A549 treated with RU486 at 1 μM for 4 hours (cell line): ENCODE measurements at places on chromosomes 11 and 22. TPM values are rescaled to one million over a fixed set of nuclear protein-coding genes. Genes with fewer than 3 reads are reported as not detected.

Gene SHANK3
- 3.0 to 6.1 TPM (median 4.6 TPM) in 5 replicates for total RNA-seq

Gene CCND1
- total RNA-seq: 169 to 243 TPM (median 189 TPM) in 5 replicates

Gene DEUP1
- total RNA-seq: not detected in 5 replicates

Gene RAB39A
- total RNA-seq: 0.18 to 0.62 TPM (median 0.47 TPM) in 5 replicates

Gene CCDC73
- not detected in 5 replicates for total RNA-seq

Gene KCTD14
- total RNA-seq: 1.4 to 2.2 TPM (median 2.0 TPM) in 5 replicates

Gene NRGN
- 6.3 to 12.3 TPM (median 11.2 TPM) in 5 replicates for total RNA-seq

Gene PKP3
- total RNA-seq: 26.4 to 39.8 TPM (median 36.5 TPM) in 5 replicates

Gene CXCR5
- 0.03 to 0.08 TPM (median 0.07 TPM) in 5 replicates for total RNA-seq

Gene CDHR5
- total RNA-seq: 0.05 to 0.14 TPM in 2 of 5 replicates, not detected in the others

Gene HBE1
- total RNA-seq: 0.25 TPM in 1 of 5 replicates, not detected in the others

Gene FXYD6
- 0.14 to 0.43 TPM (median 0.28 TPM) in 5 replicates for total RNA-seq

Gene C11orf21
- total RNA-seq: not detected in 5 replicates

Gene KRTAP5-7
- total RNA-seq: not detected in 5 replicates

Gene PIWIL4
- total RNA-seq: 0.19 to 0.25 TPM (median 0.21 TPM) in 4 of 5 replicates, not detected in the other

Gene SULT4A1
- total RNA-seq: not detected in 5 replicates

Gene LARGE1
- total RNA-seq: 2.8 to 5.8 TPM (median 3.9 TPM) in 5 replicates

Gene VWCE
- total RNA-seq: 0.50 to 0.81 TPM (median 0.74 TPM) in 5 replicates

Gene NRIP3
- total RNA-seq: 0.83 to 1.4 TPM (median 0.98 TPM) in 5 replicates

Gene NLRP14
- not detected in 5 replicates for total RNA-seq

Gene DUSP8
- total RNA-seq: 1.3 to 2.5 TPM (median 1.7 TPM) in 5 replicates

Gene WNT11
- total RNA-seq: 1.1 to 1.6 TPM (median 1.1 TPM) in 5 replicates

Gene MGAT3
- total RNA-seq: 0.23 to 0.57 TPM (median 0.36 TPM) in 5 replicates

Gene NRXN2
- total RNA-seq: 0.08 to 0.34 TPM (median 0.30 TPM) in 4 of 5 replicates, not detected in the other

Gene MYO7A
- 1.1 to 1.4 TPM (median 1.2 TPM) in 5 replicates for total RNA-seq

Gene CCS
- total RNA-seq: 24.8 to 30.2 TPM (median 26.8 TPM) in 5 replicates

Gene CCDC81
- 0.09 to 0.43 TPM (median 0.29 TPM) in 5 replicates for total RNA-seq

Gene KRTAP5-10
- total RNA-seq: not detected in 5 replicates

Gene AQP11
- total RNA-seq: 1.5 to 3.3 TPM (median 2.6 TPM) in 5 replicates
